ENCODE measurements at places on chromosomes 12 and 14.

- DNase-seq: no peak
Measured at GRCh38 chr14:23182372-23183157, 895 bp downstream of the SLC7A8 start.

GRCh38 chr14:24144451-24144850 is 2.0 kb downstream of the PSME2 start:
- no peak for DNase-seq

GRCh38 chr12:78880078-78880477 is 15.5 kb downstream of the SYT1 start:
- DNase-seq: no peak

DNA sequence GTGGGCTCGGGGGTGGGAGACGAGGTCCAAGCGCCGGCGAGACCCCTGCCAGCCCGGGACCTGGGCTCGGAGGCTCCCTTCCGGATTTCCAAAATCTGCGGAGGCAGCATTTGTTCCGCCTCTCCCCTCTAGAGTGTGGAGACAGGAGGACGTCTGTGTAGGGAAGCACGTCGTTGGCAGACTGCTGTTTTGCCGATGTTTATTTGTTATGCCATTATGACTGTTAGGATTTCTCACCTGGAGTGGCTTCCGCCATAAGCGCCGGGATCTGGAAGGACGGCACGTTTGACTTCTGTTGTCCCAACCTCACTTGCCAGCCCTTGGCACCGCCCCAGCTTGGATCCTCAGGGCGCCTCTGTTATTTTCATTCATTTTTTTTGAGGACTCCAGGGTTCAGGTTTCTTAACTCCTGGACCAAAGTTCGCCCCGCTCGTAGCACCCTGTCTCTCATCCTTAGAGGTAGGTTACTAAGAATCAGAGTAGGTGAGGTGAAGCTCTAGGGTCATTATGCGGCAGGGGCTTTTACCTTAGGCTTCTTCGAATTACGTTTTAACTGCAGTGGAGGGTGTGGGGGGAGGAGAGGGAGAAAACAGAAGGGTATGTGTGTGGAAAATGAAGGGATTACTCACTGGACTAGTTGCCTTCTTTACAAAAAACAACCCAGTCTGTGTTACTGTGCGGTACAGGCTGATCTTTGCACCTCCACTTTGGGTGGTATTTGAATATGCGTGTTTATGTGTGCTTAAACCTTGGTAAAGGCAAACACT is 547 bp upstream of the PYGL start:
- peak; percentile 46 for DNase-seq

GRCh38 chr12:60872850-60873713 is 1277.3 kb downstream of the SLC16A7 start:
- no peak for DNase-seq

DNA sequence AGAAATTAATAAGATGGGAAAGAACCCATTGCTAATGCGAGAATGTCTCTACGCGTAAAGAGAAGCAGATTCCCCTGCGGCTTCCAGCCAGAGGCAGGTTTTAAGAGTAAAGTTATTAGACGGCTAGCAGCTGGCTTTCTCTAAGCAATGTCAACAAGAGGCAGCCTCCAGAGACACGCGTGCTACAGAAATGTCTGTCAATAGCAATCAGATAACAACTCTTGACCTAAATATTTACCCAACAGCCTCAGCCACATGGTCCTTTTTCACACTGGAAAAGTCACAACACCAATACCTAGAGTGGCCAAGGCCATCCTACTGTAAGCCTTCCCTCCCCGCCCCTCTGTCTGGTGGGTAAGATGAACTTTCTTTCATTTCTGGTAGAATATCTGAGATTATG is 146.0 kb upstream of the SFSWAP start:
- DNase-seq: peak; percentile 64

- DNase-seq: no peak
Measured at GRCh38 chr14:100293497-100294212, 12.6 kb downstream of the SLC25A29 start.

GRCh38 chr12:28710882-28711281 is 438.2 kb upstream of the FAR2 start:
- no peak for DNase-seq

GRCh38 chr14:84657911-84658310 is 872.0 kb upstream of the FLRT2 start:
- no peak for DNase-seq

Measured in LNCaP clone FGC (cell line).